ENCODE measurements at places on chromosomes 3 and 15. TPM values are rescaled to one million over a fixed set of nuclear protein-coding genes. Genes with fewer than 3 reads are reported as not detected.

DNA sequence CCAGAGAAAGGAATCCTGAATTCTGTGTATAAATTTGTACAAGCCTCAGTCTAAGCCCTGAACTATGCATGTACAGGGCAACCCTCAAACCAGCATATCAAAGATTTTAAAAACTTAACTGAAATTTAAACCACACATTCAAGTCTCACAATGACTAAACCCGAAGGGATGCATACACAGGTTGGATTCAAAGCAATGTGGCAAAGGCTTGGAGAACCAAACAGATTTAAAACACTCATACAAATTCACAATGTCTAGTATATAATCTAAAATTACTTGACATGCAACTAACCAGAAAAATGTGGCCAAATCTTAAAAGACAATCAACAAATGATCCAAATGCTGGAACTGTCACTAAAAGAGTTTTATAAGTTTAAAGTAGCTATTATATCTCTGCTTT, 36.4 kb downstream of the CEP152 start:
- DNase-seq: peak; percentile 36

DNA sequence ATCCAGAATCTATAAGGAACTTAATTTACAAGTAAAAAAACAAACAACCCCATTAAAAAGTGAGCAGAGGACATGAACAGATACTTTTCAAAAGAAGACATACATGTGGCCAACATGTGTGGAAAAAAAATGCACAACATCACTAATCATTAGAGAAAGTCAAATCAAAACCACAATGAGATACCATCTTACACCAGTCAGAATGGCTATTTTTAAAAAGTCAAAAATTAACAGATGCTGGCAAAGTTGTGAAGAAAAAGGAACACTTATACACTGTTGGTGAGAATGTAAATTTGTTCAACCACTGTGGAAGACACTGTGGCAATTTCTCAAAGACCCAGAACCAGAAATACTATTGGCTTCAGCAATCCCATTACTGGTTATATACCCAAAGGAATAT, 830.0 kb upstream of the ALCAM start:
- no peak for DNase-seq

- DNase-seq: no peak
Measured at GRCh38 chr3:189954733-189955665, 165.7 kb downstream of the P3H2 start.

DNA sequence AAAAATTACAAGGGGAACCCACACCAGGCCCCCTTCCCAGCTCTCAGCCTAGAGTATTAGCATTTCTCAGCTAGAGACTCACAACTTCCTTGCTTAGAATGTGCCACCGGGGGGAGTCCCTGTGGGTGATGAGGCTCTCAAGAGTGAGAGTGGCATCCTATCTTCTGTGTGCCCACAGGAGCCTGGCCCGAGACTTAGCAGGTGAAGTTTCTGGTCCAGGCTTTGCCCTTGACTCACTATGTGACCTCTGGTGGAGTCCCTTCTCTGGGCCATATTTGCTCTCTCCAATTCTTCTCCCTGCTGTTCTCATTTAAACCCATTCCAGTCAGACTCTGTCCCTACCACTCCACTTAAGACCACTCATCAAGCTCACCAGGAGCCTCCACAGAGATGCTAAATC, 18.1 kb downstream of the CLK3 start:
- DNase-seq: no peak

DNA sequence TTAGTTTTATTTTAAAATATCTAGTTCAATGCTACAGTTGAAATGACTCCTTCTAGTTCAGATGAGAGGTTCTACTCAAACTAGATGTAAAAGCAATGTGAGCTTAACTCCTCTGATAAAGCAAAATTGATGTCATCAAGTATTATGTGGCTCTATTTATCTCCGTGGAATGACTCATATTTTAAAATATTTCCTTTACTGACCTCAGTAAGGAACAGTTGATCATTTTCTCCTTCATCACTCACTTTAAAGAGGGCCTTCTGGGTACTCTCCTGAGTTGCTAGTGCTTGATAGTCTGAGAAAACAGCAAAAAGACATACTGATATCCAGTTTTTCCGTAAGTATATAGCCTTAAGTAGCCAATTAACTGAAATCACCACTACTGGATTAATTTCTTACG, 1099.3 kb downstream of the ROBO2 start:
- peak; percentile 0 for DNase-seq

TMEM207 gene
- total RNA-seq: not detected

KCNMB3 gene
- 0.63 TPM for total RNA-seq

DNA sequence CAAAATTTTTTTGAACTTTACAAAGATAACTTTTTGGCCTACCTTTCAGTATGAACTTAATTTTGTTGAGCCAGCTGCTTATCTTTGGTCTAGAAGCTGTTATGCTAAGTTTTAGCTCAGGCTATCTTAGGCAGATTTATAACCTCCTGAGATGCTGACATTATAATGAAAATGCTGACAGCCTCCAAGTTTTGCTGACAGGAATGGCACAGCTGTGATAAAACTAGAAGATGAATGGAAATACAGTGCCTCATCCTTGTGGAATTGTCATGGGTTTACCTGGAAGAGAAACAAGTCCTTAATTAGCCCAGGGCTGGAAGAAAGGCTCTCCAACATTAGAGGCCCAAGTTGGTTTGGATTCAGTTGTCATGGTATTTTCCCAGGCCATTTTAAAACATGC, 123.3 kb downstream of the OXSM start:
- DNase-seq: no peak

GRCh38 chr3:111473550-111473949, 68.4 kb upstream of the CD96 start:
- peak; percentile 18 for DNase-seq

GRCh38 chr3:131914090-131914691, 120.6 kb downstream of the CPNE4 start:
- no peak for DNase-seq

DNA sequence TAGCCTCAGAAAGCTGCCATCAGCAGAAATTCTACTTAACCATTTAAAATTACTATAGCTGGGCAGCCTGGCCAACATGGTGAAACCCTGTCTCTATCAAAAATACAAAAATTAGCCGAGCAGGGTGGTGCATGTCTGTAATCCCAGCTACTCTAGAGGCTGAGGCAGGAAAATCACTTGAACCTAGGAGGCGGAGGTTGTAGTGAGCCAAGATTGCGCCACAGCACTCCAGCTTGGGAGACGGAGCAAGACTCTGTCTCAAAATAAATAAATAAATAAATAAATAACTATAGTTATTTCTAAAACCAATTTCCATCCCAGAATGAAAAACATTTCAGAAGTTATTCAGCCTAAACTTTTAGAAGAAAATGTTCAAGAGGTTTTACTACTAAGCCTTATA, 25.1 kb downstream of the LRRFIP2 start:
- no peak for DNase-seq

DNA sequence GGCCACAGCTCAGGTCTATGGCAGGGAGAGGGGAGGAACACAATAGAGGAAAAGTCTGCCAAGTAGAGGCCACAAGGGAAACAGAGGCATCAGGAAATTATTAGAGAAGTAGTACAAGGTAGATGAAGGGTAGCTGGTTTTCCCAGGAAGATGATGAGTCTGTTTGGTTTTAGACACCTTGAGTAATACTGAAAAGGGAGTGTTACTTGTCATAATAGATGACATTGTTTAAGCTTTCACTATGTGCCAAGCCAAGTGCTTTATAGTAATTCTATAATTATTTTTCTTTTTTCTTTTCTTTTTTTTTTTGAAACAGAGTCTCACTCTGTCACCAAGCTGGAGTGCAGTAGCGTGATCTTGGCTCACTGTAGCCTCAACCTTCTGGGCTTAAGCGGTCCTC, 13.7 kb downstream of the PXK start:
- DNase-seq: no peak

VGLL3 gene
- 41.0 TPM for total RNA-seq

RETNLB gene
- total RNA-seq: not detected

GRCh38 chr3:8768364-8769087, 887 bp downstream of the OXTR start:
- no peak for DNase-seq

RPL22L1 gene
- total RNA-seq: 585 TPM

DNA sequence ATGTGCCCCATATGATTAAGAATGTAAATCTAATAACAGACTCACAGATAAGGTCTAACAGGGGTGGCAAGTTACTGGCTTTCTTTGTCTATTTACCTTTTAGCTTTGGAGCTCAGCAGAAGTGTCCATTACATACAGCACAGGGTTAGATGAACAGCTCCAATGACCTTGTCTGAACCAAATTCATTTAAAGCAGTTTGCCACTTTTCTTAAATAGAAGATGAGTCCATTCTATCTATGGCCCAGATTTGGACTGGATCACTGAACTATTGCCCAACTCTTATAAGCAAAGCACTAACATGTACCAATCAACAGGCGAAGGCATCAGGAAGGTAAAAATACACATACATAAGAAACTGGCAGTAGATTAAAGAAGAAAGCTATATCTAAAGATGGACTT, 214.4 kb downstream of the TIGIT start:
- DNase-seq: no peak

- no peak for DNase-seq
Measured at GRCh38 chr3:43102773-43103480, 3.0 kb downstream of the POMGNT2 start.

- DNase-seq: no peak
Measured at GRCh38 chr3:17195856-17196604, 311.3 kb downstream of the PLCL2 start.

LMOD3 gene
- 4.6 TPM for total RNA-seq

GRCh38 chr3:150147776-150148175, 177.1 kb upstream of the PFN2 start:
- peak; percentile 97 for DNase-seq

DNA sequence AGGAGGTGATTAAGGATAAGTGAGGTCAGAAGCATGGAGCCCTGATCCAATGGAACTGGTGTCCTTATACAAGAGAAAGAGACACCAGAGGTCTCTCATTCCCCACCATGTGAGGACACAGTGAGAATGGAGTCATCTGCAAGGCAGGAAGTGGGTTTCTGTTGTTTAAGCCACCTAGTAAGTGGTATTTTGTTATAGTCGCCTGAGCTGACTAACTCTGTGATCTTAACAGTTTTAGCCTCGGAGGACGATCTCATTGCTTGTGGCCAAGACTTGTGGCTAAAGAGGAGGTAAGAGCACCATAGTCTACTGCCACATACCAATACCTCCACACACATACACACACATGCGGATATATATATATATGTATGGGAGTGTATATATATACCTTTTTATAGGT, 73.8 kb downstream of the MCTP2 start:
- DNase-seq: no peak

DNA sequence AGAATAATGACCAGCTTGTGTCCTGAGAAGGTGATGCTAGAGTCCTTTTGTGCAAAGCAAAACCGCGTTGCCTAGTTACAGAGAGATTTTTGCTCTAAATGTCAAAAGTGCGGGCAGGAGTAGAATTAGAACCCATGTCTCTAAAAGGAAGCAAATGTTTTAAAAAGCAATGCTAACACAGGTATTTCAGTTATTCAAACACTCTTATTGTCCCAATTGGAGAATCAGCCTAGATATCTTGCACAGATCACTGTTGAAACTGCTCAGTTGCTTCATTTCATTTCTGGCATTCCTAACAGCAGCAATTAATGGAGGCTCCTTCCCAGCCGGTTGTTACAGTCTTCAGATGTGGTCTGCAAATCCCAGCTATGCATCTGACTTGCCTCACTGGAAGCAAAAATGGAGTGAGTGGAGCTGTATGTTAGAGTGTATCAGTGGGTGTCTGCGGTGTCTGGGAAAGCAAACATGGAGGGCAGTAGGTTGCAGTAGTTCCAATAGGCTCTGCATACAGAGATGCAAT, 55.6 kb upstream of the SEMA6D start:
- DNase-seq: no peak

DNA sequence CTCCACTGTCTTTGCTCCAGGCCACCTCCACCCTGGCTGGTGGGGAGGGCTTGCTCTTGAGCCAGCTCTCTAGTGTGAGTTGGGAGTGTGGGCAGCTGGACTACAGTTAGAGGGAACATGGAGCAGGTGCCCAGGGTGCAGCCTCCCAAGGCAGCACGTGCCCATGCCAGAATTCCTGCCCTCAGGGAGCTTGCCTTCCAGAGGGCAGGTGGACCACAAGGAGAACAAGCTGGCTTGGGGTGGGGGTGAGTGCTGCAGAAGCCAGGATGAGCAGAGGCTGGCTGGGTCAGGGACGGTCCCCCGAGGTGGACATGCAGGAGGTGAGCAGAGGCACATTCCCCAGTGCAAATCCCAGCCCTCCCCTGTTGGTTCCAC, 89.5 kb downstream of the VGLL4 start:
- no peak for DNase-seq

COL6A5 gene
- under 0.01 TPM for total RNA-seq

DNA sequence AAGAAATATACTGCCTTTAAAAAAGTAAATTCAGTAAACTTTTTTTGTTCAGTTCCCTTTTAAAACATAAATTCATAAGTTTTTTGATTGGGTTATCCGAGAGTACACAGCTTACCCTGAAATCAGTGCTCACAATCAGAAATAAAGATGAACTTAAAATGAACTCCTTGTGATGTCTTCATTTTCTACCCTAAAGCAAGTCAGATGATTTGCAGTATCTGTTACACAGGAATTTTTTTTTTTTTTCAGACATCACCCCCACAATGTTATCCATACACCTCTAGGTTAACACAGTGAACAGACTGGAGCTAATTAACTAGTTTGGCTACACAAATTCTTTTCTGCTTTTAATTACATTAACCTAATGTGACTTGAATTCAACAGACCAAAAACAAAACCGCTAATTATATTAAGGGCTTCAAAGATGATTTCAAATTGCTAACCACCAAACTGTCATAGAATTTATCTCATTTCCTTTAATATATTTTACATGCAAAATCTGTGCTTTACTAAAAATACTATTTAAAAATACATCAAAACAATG, 1042.0 kb downstream of the ROBO1 start:
- no peak for DNase-seq

GCSAM gene
- total RNA-seq: not detected

ATP8B4 gene
- 1.0 TPM for total RNA-seq

- no peak for DNase-seq
Measured at GRCh38 chr3:180467177-180467576, 134.8 kb upstream of the TTC14 start.

DNA sequence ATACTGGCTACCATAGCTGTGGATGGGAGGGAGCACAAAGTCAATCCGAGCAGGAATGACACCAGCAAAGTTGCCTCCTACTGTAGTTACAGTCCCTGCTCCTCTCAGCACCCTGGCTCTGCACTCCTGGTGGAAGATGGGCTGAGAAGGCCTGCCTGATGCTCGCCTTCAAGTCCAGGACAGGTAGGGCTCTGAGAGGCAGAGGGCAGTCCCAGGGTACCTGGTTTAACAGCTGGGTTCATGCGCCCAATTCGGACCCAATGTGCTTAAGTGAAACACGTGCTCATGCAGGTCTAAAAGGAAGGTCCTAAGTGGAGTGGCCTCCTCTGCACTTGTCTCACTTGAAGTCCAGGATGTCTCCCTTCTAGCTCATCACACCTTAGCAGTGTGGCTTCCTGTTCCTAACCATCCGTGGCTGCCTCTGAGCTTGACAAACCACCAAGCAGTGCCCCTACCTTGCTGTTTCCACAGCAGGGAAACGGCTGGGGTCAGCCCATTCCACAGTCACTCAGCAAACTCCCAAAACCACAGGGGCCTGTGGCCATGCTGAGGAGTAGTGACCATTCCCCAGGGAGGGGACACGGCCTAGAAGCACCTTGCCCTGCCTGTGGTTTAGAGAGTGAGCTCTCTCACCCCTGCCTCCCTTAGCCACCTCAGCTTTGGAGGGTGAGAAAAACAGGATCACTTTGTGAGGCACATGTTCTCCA, 3.9 kb upstream of the MUSTN1 start:
- DNase-seq: no peak
